ENCODE measurements at places on chromosomes 5 and 9. TPM values are rescaled to one million over a fixed set of nuclear protein-coding genes. Genes with fewer than 3 reads are reported as not detected.

Gene SLC35D2
- 96.2 TPM for total RNA-seq

GRCh38 chr5:32076699-32077695 lies 97.1 kb downstream of the GOLPH3 start:
- 0 out of 3 replicates have a peak, but pooled peaks cover 5% of the 10 kb centered on the region for H3K27me3 ChIP-seq
- H3K4me1 ChIP-seq = no peaks in the 10 kb centered on the region
- H3K4me3 ChIP-seq = no peak overlapping the region
- peak; percentile 27 for DNase-seq
- H3K36me3 ChIP-seq = no peaks in the 10 kb centered on the region

GRCh38 chr9:121333950-121334773 lies 35.9 kb downstream of the STOM start:
- H3K36me3 ChIP-seq = peaks cover 40% of the 10 kb centered on the region
- H3K4me1 ChIP-seq = no peaks in the 10 kb centered on the region
- no peak overlapping the region for H3K4me3 ChIP-seq
- H3K27me3 ChIP-seq = no peaks in the 10 kb centered on the region
- no peak overlapping the region for H3K27ac ChIP-seq

GRCh38 chr9:134689321-134690181 lies 47.9 kb downstream of the COL5A1 start:
- DNase-seq = peak; percentile 10
- H3K4me3 ChIP-seq = no peak overlapping the region
- no peaks in the 10 kb centered on the region for H3K36me3 ChIP-seq

DNA sequence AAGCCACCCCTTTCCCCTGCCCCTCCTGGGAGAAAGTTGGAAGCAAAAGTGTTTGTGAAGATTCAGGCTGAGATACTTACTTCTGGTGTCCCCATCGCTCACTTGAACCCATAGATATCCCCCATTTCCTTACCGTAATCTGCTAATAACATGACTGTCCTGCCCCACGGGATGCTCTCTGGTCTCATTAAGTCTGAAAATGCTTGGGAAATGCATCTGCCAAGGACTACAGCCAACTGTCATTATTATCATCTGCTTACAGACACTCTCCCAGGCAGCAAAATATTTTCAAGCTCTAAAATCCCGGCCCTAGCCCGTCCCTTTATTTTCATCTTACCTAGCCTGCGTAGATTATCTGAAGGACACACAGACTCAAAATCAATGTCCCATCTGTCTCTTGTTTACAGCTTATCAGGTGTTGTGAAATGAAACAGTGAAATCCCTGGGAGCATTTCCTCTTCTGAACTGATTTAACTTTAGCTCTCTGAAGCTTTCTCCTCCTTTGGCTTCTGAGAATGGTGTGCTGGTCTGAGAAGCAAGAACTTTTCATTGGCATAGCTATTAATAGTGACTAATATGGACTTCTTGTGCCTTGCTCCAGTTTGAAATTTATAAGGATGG lies 126.9 kb upstream of the OSMR start:
- no peaks in the 10 kb centered on the region for H3K27me3 ChIP-seq
- no peak overlapping the region for H3K27ac ChIP-seq
- H3K4me3 ChIP-seq = no peak overlapping the region
- DNase-seq = no peak
- H3K36me3 ChIP-seq = no peaks in the 10 kb centered on the region
